Amniotic epithelial cell (primary cell): ENCODE measurements at places on chromosomes 3 and 15.

GRCh38 chr3:18870074-18870640 is 278.2 kb upstream of the KCNH8 start:
- no peak for DNase-seq

- DNase-seq: no peak
Measured at GRCh38 chr15:86573476-86573875, 493.8 kb downstream of the AGBL1 start.

GRCh38 chr15:91268510-91268909 is 168.5 kb downstream of the SV2B start:
- no peak for DNase-seq

GRCh38 chr3:123447749-123448517 is 957 bp downstream of the ADCY5 start:
- no peak for DNase-seq
